H4 (cell line): ENCODE measurements at places on chromosomes 12 and 14.

- DNase-seq, result peak; percentile 82
These were observed 245.6 kb upstream of the NPAS3 start for GRCh38 chr14:32693114-32693513.

GRCh38 chr14:78705989-78706388 lies 535.8 kb downstream of the NRXN3 start:
- DNase-seq, result no peak

DNA sequence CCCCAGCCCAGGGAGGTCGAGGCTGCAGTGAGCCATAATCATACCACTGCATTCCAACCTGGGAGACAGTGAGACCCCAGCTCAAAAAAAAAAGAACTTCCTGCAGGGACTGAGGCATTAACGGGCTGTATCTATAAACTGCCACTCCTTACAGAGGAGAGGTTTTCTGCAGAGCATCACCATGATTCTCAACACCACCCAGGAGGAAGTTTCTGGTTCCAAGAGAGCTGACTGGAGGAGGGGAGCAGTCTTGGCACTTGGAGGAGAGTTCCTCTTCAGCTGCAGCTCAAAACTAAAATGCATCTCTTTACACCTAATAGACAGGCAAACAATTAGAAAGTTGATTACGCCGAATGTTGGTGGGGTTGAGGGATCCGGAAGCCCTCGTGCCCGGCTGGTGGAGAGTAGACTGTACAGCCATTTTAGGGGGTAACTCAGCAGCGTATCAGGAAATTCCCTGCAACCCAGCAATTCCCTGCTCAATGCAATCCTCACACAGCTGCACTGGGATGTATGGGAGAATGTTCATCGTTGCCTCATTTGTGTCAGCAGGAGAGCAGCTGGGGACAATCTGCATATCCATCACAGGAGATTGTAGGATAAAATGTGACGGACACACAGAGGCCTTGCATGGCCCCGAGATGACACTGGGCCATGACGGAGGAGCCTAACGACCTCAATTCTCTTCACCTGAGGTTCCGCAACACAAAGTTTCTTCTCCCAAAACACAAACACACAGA lies 36.6 kb downstream of the ACTN1 start:
- DNase-seq, result no peak

DNA sequence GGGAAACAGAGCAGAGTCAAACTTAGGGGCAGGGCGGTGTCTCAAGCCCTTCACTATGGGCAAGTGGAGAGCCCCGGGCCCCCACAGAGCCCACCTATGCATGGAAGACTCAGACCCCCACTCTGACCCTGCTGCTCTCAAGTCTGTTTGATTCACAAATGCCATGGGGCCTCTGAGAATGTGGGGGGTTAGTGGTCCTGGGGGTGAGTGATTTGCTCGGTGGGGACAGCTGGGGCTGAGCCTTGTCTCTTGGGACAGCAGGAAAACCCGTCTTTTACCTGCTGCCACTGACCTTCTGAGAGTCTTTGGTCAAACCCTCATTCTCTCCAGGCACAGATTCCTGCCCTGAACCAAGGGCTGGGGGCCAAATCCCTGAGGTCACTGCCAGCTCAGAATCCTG lies 201.0 kb upstream of the RTL1 start:
- DNase-seq, result no peak

DNA sequence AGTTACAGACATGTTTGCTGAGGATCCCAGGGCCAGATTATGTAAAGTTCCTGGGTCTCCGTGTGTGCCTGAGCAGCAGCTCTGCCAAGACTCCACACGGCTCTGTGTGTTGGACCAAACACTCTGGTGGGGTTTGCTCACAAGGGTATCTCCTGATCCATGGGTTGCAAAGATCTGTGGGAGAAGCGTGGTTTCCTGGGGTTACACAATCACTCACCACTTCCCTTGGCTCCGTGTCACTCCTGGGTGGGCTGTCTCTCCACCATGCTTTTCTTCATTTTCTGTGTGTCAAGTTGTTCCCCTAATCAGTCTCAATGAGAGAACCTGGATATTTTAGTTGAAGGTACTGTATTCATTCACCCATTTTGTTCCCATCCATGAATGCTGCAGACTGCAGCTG lies 1088.8 kb downstream of the FSCB start:
- no peak for DNase-seq

GRCh38 chr14:71621276-71621675 lies 311.0 kb upstream of the RGS6 start:
- DNase-seq, result no peak

DNA sequence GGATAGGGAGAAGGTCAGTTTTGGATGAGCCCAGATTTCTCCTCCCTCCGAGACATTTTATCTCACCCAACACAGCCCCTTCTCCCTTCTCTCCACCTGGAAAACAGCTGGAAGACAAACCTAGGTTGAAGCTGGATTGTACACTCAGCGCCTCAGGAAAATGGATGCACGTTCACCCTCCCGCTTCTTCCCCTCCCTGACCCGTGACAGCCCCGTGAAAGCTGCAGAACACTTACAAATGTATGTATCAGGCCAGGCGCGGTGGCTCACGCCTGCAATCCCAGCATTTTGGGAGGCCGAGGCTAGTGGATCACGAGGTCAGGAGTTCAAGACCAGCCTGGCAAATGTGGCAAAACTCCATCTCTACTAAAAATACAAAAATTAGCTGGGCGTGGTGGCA lies 4.2 kb downstream of the RNU4-2 start:
- no peak for DNase-seq

- no peak for DNase-seq
These were observed 130.3 kb downstream of the CEP83 start for GRCh38 chr12:94329366-94329765.

DNA sequence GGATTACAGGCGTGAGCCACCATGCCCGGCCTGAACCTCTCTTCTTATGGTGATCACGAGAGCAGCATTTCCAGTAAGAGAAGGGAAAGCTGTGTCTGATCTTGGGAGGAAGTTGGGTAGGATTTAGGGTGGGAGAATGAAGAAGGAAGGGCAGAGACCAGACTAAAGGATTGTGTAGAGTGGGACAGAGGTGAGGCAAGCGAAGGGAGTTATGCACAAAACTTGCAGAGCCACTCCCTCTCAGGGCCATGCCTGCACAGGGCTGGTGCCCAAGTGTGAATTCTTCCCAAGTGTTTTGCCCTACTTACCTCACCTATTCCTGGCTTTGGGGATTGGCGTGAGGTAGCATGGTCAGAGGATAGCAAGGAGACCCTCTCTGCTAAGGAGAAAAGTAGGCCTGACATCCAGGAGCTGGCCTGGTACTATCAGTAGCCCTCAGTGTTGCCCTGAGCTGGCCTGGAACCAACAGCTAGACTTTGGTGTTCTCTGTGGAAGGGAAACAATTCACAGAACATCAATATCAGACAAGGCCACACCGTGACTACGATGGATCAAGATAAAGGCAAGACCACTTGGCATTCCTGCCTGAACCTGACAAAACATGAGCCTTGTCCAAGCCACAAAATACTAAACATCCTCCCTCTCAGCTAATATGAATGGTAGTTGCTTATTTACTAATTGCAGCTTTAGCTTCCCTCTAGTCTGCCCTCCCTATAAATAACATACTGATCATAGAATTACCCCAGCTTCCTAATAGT lies 201.0 kb upstream of the AMIGO2 start:
- DNase-seq, result peak; percentile 43

DNA sequence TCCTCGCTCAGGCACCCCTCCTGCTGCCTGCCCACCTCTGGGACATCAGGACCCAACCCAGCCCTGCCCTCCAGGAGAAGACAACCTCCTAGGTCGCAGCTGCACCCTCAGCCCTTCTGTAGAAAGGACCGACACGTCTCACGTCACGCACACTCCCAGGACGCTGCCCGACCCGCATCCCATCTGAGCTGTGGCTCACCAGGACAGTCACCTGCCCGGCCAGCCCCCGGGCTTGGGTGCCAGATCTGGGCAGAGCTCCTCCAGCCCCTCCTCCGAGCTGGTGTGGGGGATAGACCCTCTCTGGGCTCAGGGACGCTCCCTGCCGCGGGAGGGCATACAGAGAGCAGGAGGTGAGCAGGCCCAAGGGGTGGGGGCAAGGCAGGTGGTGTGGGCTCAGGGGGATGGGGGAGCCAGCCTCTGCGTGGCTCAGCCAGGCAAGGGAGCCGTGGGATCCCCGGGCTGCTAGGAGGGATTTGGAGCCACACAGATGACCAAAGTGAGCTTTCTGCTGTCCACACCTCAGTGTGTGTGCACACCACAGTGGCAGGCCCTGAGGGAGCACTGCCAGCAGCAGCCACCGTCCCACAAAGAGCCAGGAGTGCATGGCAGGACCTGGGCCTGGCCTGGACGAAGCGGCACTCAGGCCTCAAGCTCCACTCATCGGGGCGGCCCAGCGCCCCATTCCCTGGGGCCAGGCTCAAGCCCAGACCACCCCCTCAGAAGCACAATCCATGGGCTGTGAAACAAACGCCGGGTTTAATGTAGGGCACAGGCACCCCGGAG lies 13.6 kb downstream of the DEGS2 start:
- DNase-seq, result no peak

GRCh38 chr12:100399095-100399494 lies 42.2 kb downstream of the SLC17A8 start:
- no peak for DNase-seq

DNA sequence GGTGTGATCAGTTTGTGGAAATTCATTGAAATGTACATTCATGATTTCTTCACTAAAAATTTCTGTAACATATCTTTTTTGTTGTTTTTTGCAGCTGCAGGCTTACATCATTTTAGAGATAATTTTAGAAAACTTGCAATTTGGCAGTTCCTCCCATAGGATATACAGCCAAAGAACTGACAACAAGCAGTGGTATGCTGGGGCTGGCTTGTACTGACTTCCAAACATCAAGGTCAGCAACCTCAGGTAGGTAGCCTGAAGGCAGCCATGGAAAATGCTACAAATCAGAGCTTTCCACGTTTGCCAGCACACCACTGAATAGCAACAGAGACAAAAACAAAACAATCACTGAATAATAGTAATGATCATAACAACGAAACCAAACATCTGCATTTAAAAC lies 21.2 kb downstream of the TRIM9 start:
- no peak for DNase-seq

GRCh38 chr12:39798977-39799376 lies 179.4 kb upstream of the ABCD2 start:
- no peak for DNase-seq

- peak; percentile 85 for DNase-seq
These were observed 918.0 kb downstream of the AACS start for GRCh38 chr12:125983094-125983783.

GRCh38 chr14:105333613-105334364 lies 19.2 kb downstream of the PACS2 start:
- no peak for DNase-seq

GRCh38 chr14:39722547-39723273 lies 290.5 kb upstream of the FBXO33 start:
- DNase-seq, result no peak

GRCh38 chr12:93847517-93848474 lies 170.6 kb downstream of the CRADD start:
- DNase-seq, result no peak

- DNase-seq, result no peak
These were observed 440.3 kb upstream of the RGS6 start for GRCh38 chr14:71491931-71492330.
